ENCODE measurements at places on chromosomes 6 and 20.

GRCh38 chr6:164243949-164244348, 829.4 kb downstream of the QKI start:
- DNase-seq, result no peak

DNA sequence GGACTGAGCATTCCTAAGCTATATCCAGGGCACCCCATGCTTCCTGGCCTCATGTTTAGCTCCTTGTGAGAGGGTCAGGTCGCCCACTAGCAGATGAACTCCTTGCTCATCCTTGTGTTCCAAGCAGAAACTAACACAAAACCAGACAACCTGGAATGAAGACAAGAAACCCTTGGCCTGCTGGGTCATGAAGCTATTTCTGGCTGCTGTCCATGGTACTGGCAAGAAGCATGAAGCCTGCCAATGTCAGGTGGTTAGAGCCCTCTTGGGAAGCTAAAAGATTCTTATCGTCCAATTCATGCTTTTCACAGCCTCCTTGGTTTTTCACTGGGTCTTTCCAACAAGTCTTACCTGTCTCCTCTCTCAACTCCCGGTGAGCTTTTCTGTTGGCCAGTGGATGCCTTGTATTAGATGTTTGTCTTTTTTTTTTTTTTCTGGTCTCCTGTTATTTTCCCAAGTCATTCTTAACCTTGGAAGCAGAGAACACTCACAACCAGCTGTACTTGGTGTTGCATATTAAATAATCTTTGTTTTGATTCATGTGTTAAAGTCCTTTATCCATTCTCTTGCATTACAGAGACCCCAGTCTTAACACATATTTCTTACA, 180.3 kb downstream of the ANKRD60 start:
- DNase-seq, result no peak

DNA sequence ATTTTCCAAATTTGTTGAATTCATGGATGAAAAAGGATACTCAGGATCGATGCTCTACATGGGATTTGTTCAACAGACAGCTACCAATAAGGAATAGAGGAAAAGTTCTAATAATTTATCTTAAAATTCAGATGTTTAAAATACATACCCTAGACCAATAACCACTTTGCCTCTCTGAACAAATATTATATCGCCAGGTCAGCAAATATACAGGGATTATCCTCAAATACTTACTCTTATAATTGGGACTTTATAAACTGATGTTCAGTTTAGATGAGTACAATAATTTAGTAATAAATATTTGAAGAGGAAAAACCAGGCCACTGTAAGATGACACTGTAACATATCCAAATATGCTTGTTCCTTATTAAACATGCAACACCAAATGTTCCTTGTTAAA, 268.7 kb downstream of the DOK5 start:
- no peak for DNase-seq

- DNase-seq, result no peak
These were observed 70.2 kb upstream of the SLC4A11 start for GRCh38 chr20:3309226-3309625.

DNA sequence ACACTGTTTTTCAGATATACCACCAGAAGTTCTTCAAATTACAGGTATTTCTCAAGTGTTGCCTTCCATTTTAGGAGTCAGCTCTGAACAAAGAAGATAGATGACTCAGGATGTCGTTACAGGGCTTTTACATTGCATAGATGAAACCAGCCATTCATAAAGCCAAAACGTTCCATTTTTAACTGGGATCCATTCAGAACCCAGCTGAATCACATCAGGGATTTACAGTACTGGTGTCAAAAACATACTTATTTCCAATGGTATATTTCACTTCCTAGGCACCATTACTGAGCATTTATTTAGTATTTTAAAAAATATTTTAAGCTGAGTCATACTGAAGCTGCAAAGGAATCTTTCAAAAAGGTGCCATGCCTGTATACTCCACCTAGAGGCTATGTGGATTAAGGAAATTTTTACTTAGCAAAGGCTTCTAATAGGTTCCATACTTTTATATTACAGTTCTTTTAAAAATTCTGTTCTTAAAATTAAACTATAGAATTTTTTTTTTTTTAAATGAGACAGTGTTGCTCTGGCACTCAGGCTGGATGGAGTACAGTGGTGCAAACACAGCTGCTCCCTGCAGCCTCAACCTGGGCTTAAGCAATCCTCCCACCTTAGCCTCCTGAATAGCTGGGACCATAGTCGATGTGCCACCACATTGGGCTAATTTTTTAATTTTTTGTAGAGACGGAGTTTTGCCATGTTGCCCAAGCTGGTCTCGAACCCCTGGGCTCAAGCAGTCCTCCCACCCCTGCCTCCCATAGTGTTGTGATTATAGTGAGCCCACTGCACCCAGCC, 2.6 kb downstream of the ASF1A start:
- DNase-seq, result no peak

DNA sequence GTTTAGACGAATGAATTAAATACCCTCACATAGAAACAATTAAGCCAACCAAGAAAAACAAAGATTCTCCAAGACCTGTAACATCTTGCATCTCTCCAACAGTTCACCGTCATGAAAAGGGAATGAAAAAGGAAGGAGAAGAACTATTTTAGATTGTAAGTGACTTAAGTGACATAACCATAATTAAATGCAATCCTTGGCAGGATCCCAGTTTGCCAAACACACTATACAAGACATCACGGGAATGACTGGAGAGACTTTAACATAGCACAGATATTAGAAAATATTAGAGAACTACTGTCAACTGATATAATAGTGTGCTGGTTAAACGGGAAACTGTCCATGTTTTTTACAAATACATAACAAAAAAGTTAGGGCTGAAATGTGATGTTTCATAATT, 22.2 kb downstream of the EPB41L2 start:
- no peak for DNase-seq

- DNase-seq, result no peak
These were observed 98.2 kb upstream of the HDGFL1 start for GRCh38 chr6:22471132-22471690.

DNA sequence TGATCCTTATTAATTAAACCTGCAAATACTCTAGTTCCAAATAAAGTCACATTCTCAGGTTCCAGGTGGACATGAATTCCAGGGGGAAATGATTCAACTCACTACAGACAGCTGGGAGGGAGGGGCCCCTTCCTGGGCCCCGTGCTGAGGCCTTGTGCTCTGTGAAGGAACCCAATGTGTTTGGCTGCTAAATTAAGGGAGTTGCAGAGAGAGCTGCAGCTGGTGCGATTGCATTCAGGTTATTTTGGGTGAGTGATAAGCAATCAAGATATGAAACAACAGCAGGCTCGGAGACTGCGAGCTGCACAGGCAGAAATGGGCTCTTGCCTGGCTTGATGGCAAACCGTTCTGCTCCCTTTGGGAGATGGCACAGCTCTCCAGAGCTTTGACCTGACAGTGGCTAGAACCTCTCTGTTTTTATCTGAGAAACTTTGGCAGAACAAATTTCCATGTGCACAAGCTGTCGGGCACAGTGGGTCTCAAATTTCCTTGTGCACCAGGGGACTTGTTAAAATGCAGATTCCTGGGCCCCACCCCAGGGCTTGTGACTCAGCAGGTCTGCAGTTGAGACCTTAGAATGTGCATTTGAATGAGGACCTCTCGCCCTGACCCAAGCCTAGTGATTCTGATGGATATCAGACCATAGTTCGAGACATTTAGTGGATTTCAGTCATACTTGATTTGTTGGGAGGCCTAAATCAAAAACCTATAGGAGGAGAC, 9.8 kb downstream of the MAPK13 start:
- DNase-seq, result no peak

DNA sequence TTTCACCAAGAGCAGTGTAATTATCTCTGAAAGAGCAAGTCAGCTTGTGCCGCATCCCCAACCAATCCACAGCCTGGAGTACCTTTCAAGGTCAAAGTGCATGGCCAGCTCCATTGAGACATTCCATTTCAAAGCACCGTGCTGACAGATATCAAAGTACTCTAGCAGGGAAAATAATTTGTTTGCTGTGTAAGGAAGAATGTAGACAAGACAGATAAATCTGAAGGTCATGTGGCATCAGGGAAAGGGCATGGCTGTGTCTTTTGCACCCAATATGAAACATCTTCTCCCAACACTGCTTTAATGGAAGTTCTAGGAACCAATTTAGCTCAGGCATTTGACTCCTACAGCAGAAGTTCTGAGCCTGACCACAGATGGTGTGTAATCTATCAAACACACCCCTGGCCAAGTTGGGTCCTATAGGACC, 242.7 kb upstream of the TAB2 start:
- DNase-seq, result no peak

GRCh38 chr20:54497931-54498718, 22.7 kb downstream of the DOK5 start:
- DNase-seq, result no peak

Data from CMK (cell line).